ENCODE measurements at places on chromosomes 3 and 15. TPM values are rescaled to one million over a fixed set of nuclear protein-coding genes. Genes with fewer than 3 reads are reported as not detected.

NPHP3 gene
- 6.5 TPM for polyA plus RNA-seq

ALPK3 gene
- polyA plus RNA-seq = 0.24 TPM

CYP8B1 gene
- polyA plus RNA-seq = not detected

GRCh38 chr15:50904211-50904610, 4.3 kb upstream of the AP4E1 start:
- DNase-seq = no peak

DNA sequence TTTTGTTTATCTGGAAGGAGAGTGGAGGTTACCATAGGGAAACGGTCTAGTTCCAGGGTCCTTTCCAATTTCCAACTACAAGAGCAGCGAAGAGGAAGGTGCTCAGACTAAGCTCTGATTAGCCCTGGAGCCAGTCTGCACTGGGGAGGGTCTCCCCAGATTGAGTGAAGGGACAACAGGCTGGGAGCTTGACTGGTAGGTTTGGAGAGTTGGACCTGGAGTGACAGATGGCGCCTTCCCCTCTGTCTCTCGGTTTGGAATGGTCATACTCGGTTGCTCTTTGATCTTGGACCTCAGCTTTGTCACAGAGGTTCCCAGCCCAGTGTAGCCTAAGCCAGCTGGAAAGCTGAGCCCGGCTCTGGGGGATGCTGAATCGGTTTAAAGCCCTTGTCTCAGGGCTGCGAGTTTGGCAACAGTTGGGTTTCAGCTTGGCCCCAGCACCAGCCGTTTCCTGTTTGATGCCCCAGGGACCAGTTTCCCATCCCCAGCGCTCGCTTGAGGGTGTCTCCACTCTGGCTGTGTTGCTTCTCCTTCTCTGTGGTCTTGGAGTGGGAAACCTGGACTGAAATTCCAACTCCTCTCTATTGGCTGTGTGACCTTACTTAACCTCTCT, 53.1 kb upstream of the ULK4 start:
- no peak for DNase-seq

DNA sequence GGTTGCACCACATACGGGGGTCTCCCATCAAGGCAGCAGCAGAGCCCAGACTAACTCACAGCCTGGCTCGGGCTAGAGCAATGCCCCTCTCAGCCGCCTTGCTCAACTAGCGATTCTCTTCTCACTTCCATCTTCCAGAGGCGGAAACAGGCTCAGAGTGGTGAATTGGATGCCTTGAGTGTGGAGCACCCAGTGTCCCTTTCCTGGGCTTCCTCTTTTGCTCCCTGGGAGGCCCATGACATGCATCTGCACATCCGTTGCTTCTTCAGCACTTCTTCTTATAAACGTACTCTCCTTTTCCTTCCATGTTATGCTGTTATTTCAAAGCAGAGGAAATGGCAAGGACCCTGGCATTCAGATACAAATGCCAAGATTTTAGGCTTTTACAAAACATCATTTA, 2.1 kb upstream of the IQSEC1 start:
- DNase-seq = no peak

- DNase-seq = no peak
Measured at GRCh38 chr15:42849836-42850235, 70.7 kb downstream of the TTBK2 start.

DNA sequence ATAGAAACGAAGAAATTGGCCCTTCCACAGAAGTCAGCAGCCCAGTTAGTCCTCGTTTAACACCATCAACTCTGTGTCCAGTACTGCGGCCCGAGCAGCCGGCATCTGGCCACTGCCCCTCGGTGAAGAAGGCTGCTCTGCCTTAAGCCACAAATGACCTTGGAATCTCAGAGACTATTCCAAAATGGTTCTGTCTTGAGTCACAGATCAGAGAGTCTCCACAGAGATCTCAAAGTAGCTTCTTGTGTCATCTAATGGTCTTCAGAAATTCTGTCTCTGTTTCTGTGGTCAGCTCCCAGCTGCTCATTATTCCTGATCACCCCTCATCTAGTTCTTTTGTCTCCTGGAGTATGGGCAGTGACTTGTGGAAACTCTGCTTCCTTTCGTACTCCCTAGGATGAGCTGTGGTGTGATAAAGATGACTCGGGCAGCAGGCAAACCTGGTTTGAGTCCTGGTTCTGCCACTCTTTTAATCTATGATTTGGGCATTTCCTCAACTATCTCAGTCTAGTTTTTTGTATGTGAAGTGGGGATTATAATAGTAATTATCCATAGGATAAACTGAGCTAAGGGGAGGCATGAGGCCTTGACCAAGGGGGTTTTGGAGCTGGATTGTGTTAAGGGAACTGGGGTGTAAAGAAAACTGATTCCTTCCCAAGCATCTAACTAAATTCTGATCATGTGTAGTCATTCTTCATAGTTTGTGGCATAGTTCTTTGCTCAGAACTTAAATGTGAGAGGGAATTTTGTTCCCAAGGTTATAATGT, 22.6 kb downstream of the CRTC3 start:
- DNase-seq = no peak

GRCh38 chr3:4776980-4777581, 202.2 kb upstream of the BHLHE40 start:
- peak; percentile 79 for DNase-seq

DNA sequence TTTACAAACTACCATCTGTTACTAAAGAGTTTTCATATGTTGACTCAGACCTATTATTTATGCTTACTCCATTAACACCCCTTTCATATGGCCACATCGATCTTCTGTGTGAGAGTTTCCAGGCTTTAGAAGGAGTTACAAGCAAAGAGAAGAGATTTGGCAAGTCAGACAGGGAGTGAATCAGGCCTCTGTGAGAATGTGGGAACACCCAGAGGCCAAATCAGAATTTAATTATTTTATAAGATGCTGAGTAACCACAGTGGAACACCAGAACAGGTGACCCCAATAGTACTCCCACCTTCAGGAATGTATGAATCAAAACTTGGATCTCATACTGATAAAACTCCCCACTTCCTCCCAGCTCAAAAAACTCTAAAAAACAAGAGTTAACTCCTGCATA, 42.0 kb downstream of the IFT57 start:
- DNase-seq = no peak

GRCh38 chr3:24497942-24498341, 3.3 kb upstream of the THRB start:
- DNase-seq = no peak

- no peak for DNase-seq
Measured at GRCh38 chr15:93121107-93121506, 32.1 kb upstream of the RGMA start.

DNA sequence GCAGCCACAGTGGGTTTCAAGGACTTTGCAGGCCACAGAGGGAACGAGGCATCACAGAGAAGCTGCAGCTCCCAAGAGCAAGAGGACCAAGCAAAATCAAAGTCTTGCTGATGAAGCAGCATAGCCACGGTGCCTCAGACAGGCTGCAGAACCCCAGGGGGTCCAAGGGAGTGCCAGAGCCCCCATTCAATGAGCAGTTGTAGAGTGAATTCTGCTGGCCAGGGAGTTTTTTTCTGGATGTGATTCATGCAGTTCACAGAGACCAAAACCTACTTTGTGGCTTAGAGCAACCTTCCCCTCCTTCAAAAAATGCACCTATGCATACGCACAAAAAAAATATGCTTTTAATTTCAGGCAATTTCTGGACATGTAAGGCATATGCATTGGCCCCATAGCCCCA, 409.0 kb downstream of the VPS13C start:
- no peak for DNase-seq

Data from A549 (cell line).